ENCODE measurements at places on chromosomes 16 and 17. TPM values are rescaled to one million over a fixed set of nuclear protein-coding genes. Genes with fewer than 3 reads are reported as not detected.
A peak's percentile ranks its signal among the peaks of the same experiment; 100 is the strongest.

DNA sequence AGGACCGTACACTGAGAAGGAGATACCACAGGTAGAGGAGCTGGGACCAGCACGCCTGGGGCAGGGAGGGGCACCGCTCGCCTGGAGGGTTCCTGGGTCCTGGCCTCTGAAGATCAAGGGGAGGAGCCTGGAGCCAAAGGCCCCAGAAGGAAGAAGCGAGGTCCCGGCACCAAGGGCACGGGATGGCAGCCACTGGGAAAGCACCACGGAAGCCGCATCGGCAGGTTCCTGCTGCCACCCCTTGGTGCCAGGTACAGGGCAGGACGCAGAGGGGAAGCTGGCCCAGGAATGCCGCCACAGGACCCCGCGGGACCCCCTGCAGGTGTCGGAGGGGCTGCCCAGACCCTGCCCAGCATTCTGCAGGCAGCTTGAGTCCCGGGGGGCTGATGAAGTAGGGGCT, 42.5 kb upstream of the CBFA2T3 start:
- H3K27ac ChIP-seq, result no peak overlapping the region
- no peak overlapping the region for H3K4me3 ChIP-seq
- peaks cover under 1% of the 10 kb centered on the region for H3K27me3 ChIP-seq

- no peaks in the 10 kb centered on the region for H3K4me1 ChIP-seq
- H3K27ac ChIP-seq, result no peak overlapping the region
- peaks cover 2% of the 10 kb centered on the region for H3K27me3 ChIP-seq
- no peak overlapping the region for H3K4me3 ChIP-seq
- no peak for DNase-seq
- no peaks in the 10 kb centered on the region for H3K36me3 ChIP-seq
These were observed 16.8 kb upstream of the AKAP1 start for GRCh38 chr17:57068222-57068658.

DNA sequence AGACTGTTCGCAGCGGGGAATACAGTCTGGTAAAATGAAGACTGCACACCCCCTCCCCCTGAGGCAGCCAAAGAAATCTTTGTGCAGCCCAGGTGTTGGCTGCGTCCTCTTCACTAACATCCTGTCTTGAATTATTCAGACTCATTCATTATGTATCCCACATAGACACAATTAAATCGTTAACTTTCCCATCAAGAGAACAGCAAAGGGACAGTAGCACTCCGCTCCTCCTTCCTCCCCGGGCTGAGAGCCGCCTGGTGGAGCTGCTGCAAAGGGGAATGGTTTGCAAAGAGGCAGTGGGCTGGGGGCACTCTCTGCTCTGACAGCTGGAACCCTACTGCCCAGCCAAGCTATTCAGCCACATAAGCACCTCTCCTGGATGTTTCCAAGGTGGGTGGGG, 290.0 kb upstream of the SOX9 start:
- H3K36me3 ChIP-seq, result no peaks in the 10 kb centered on the region
- H3K4me1 ChIP-seq, result peaks cover 10% of the 10 kb centered on the region
- H3K4me3 ChIP-seq, result no peak overlapping the region
- no peak overlapping the region for H3K27ac ChIP-seq

DNA sequence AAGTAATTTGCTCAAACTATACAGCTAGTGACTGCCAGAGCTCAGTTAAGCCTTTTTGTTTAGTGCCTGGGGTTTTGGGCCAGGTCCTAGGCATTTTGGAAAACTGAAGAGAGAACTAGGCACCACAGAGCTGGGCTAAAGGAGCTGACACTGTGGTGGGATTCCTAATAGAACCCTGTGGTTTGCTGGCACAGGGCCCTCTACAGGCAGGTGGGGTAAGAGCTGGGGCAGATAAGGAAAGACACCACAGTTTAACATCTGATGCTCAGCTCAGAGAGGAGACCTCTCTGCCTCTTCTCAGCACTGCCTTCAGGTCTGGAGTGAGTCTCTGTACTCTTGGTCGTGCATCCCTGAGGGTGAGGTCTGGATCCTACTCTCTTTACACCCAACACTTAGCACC, 121.2 kb downstream of the SNX11 start:
- no peaks in the 10 kb centered on the region for H3K4me1 ChIP-seq
- H3K27ac ChIP-seq, result no peak overlapping the region

GRCh38 chr16:48041981-48042421, 113.8 kb downstream of the ABCC12 start:
- peaks cover 6% of the 10 kb centered on the region for H3K27me3 ChIP-seq
- no peaks in the 10 kb centered on the region for H3K36me3 ChIP-seq
- no peak overlapping the region for H3K4me3 ChIP-seq
- no peak overlapping the region for H3K27ac ChIP-seq
- no peaks in the 10 kb centered on the region for H3K4me1 ChIP-seq

GRCh38 chr17:71777048-71777640, 343.7 kb upstream of the SOX9 start:
- H3K36me3 ChIP-seq, result no peaks in the 10 kb centered on the region
- peak overlapping the region; percentile 42 for H3K4me3 ChIP-seq
- H3K27me3 ChIP-seq, result no peaks in the 10 kb centered on the region
- H3K4me1 ChIP-seq, result peaks cover 7% of the 10 kb centered on the region
- no peak overlapping the region for H3K27ac ChIP-seq

DNA sequence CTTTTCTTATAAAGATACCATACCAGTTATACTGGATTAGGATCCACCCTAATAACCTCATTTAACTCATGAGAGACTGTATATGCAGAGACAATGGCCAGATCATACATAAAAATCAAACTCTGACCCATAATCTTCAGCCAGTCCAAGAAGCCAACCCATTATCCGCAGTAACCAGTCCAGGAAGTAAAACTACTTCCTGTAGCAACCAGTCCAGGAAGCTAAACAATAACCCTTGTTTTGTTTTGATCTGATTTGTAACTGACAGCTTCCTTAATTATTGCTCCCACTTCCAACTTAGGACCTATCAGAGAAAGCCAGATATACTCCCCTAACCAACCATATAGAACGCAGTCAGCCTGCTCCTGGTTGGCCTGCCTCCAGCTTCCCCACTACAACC, 19.2 kb upstream of the SSTR2 start:
- H3K4me1 ChIP-seq, result no peaks in the 10 kb centered on the region
- H3K27ac ChIP-seq, result no peak overlapping the region
- no peak overlapping the region for H3K4me3 ChIP-seq
- DNase-seq, result no peak
- H3K36me3 ChIP-seq, result no peaks in the 10 kb centered on the region

- DNase-seq, result no peak
- no peaks in the 10 kb centered on the region for H3K4me1 ChIP-seq
- H3K36me3 ChIP-seq, result no peaks in the 10 kb centered on the region
- no peak overlapping the region for H3K27ac ChIP-seq
- H3K27me3 ChIP-seq, result no peaks in the 10 kb centered on the region
These were observed 358.1 kb downstream of the UTP18 start for GRCh38 chr17:51618476-51618875.

GRCh38 chr17:51454456-51454978, 194.2 kb downstream of the UTP18 start:
- H3K27me3 ChIP-seq, result no peaks in the 10 kb centered on the region
- H3K4me3 ChIP-seq, result no peak overlapping the region
- H3K27ac ChIP-seq, result no peak overlapping the region
- no peaks in the 10 kb centered on the region for H3K4me1 ChIP-seq
- DNase-seq, result no peak
- H3K36me3 ChIP-seq, result no peaks in the 10 kb centered on the region

The TEKT5 gene
- polyA plus RNA-seq, result not detected

DNA sequence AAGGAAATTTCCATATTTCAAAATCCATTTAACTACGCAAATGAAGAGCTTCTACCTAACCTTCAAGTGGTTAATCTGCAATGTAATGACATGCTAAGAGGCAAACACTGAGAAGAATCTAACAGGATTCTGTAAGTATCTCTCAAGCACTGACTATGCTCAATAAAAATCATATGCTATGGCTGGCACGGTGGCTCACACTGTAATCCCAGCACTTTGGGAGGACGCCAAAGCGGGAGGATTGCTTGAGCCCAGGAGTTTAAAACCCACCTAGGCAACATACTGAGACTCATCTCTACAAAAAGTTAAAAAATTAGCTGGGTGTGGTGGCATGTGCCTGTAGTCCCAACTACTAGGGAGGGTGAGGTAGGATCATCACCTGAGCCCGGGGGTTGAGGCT, 32.7 kb downstream of the GNA13 start:
- H3K4me1 ChIP-seq, result peaks cover 52% of the 10 kb centered on the region
- no peaks in the 10 kb centered on the region for H3K27me3 ChIP-seq
- no peak overlapping the region for H3K4me3 ChIP-seq
- H3K36me3 ChIP-seq, result no peaks in the 10 kb centered on the region
- peak; percentile 16 for DNase-seq

The TBC1D3I gene
- not detected for polyA plus RNA-seq

GRCh38 chr17:30429155-30429554, 48.1 kb upstream of the GOSR1 start:
- H3K4me1 ChIP-seq, result peaks cover 27% of the 10 kb centered on the region
- peaks cover 8% of the 10 kb centered on the region for H3K36me3 ChIP-seq

GRCh38 chr17:60745544-60745943, 67.9 kb downstream of the BCAS3 start:
- H3K27ac ChIP-seq, result no peak overlapping the region
- no peak overlapping the region for H3K4me3 ChIP-seq
- no peaks in the 10 kb centered on the region for H3K27me3 ChIP-seq
- H3K4me1 ChIP-seq, result peaks cover 16% of the 10 kb centered on the region
- H3K36me3 ChIP-seq, result no peaks in the 10 kb centered on the region

GRCh38 chr16:57795431-57795878, 6.8 kb downstream of the KIFC3 start:
- peak; percentile 59 for DNase-seq
- H3K4me1 ChIP-seq, result 0 out of 2 replicates have a peak, but pooled peaks cover 5% of the 10 kb centered on the region
- no peaks in the 10 kb centered on the region for H3K27me3 ChIP-seq
- peaks cover 16% of the 10 kb centered on the region for H3K36me3 ChIP-seq
- no peak overlapping the region for H3K27ac ChIP-seq

The CNTD1 gene
- 0.71 TPM for polyA plus RNA-seq

The SLC22A31 gene
- not detected for polyA plus RNA-seq

DNA sequence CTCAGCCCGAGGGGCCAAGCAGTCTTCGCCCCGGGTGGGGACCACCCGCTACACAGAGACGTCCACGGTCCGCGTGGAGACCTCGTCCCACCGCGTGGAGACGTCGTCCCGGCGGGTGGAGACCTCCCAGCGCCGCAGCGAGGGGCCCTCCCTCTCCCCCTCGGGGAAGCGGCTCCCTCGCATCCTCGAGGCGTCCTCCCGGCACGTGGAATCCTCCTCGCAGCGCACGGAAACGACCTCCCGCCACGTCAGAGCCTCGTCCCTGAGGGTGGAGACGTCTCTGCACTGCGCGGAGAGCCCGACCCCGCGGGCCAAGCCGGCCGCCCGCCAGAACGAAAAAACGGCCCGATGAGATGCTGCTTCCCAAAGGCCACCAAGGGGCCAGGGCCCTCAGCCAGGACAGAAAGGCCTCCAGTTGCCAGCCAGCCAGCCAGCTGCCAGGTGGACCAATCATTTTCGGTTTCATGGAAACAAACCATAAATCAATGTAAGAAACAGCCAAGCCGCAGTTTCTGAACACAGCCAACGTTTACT, 424 bp downstream of the C17orf100 start:
- peak overlapping the region; percentile 32 for H3K27ac ChIP-seq
- H3K27me3 ChIP-seq, result peaks cover 12% of the 10 kb centered on the region
- DNase-seq, result peak; percentile 60
- H3K4me3 ChIP-seq, result peak overlapping the region; percentile 88
- peaks cover 19% of the 10 kb centered on the region for H3K36me3 ChIP-seq

- no peak overlapping the region for H3K4me3 ChIP-seq
- H3K36me3 ChIP-seq, result no peaks in the 10 kb centered on the region
These were observed 8.3 kb downstream of the NKIRAS2 start for GRCh38 chr17:42027961-42028790.

DNA sequence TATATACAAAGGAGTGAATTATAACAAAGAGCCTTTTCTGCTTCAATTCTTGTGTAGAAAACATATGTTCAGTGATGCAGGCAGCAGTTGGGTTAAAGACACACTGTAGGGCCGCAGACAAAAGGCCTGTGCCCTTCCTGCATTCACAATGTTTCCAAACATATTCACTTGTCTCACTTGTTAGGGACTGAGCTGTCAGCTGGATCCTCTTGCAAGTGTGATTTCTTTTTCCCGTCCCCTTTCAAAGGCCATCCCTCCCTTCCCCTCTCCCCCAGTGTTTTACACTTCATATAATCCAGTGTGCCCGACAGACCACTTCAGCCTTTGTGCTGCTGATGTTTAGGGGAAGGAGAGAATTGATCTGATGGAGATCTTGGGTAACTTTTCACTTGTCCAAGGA, 217.0 kb downstream of the FTO start:
- no peak overlapping the region for H3K27ac ChIP-seq
- no peak for DNase-seq
- H3K27me3 ChIP-seq, result no peaks in the 10 kb centered on the region
- no peaks in the 10 kb centered on the region for H3K4me1 ChIP-seq

DNA sequence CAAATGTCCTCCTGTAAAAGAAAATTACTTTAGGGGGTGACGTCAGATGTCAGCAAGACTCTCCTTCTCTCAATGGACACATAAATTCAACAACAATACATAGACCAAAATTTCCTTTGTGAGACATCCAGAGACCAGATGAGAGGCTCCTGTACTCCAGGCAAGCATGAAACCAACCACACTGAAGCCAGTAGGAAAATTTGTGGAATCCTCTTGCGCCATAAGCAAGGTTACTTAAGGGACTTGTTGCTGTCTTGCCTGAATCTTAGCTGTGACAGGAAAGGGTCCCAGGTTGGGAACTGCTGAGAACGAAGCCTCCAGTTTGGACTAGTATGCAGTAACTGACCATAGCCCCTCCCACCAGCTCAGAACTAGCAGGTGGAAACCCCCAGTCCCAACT, 56.0 kb downstream of the CEP112 start:
- no peak overlapping the region for H3K4me3 ChIP-seq
- H3K27ac ChIP-seq, result no peak overlapping the region
- peak; percentile 1 for DNase-seq
- no peaks in the 10 kb centered on the region for H3K4me1 ChIP-seq
- no peaks in the 10 kb centered on the region for H3K36me3 ChIP-seq

DNA sequence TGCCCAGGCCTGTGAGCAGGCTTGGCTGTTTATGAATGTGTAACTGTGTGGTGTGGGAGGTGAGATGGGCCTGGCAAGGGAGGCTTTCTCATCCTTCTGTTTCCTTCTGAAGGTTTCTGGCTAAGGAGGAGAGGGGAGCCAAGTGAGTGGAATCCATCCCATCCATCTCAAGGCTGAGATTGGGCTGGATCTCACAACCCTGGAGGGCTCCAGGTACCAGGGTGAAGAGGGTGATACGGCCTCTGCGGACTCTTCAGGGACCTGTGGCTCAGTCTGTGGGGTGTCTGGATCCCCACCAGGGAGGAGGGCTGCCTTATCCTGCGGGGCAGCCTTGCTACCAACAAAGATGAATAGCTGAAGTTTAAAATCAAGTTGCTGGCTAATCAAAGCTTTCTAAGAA, 7.0 kb downstream of the ZNF629 start:
- H3K36me3 ChIP-seq, result no peaks in the 10 kb centered on the region
- peaks cover 5% of the 10 kb centered on the region for H3K4me1 ChIP-seq
- DNase-seq, result no peak
- no peaks in the 10 kb centered on the region for H3K27me3 ChIP-seq

All from GM23248 (cell line).